ENCODE measurements at places on chromosomes 3 and 15. TPM values are rescaled to one million over a fixed set of nuclear protein-coding genes. Genes with fewer than 3 reads are reported as not detected.

HYAL1 gene
- total RNA-seq: 17.7 TPM

PLA2G4D gene
- total RNA-seq: 26.5 TPM

PCBP4 gene
- 36.6 TPM for total RNA-seq

SUSD5 gene
- total RNA-seq: 0.98 TPM

DNA sequence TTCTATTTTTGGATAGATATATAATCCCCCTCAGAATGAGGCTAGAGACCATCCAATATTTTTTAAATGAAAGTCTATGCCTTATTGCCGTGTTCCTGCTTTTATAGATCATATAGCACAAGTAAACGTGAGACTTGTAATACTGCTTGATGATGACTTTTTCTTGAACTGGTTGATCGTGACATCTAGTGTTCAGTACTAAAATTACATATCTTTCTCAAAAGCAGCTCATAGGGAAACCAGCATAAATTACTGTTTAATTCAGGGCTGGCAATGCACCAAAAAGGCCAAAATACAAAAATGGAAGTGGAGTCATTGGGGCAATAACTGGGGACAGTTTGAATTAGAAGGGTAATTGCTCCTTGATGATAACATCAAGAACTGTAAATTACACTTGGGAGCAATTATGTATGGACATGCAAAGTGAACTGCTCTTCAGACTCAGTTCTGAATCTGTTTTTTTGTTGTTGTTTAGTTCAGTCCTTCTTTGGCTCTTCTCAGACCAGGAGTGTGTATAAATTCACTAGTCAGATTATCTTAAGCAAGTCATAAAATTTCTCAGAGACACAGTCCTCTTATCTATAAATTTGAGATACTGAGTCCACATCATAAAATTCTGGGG, 325.3 kb downstream of the THSD4 start:
- DNase-seq: no peak
- no peaks in the 10 kb centered on the region for H3K36me3 ChIP-seq
- peaks cover 11% of the 10 kb centered on the region for H3K4me1 ChIP-seq

- no peaks in the 10 kb centered on the region for H3K36me3 ChIP-seq
- H3K4me1 ChIP-seq: no peaks in the 10 kb centered on the region
- H3K27ac ChIP-seq: no peak overlapping the region
- no peak overlapping the region for H3K4me3 ChIP-seq
- H3K27me3 ChIP-seq: no peaks in the 10 kb centered on the region
- no peak for DNase-seq
These were observed 55.5 kb downstream of the BSN start for GRCh38 chr3:49609815-49610214.

DNA sequence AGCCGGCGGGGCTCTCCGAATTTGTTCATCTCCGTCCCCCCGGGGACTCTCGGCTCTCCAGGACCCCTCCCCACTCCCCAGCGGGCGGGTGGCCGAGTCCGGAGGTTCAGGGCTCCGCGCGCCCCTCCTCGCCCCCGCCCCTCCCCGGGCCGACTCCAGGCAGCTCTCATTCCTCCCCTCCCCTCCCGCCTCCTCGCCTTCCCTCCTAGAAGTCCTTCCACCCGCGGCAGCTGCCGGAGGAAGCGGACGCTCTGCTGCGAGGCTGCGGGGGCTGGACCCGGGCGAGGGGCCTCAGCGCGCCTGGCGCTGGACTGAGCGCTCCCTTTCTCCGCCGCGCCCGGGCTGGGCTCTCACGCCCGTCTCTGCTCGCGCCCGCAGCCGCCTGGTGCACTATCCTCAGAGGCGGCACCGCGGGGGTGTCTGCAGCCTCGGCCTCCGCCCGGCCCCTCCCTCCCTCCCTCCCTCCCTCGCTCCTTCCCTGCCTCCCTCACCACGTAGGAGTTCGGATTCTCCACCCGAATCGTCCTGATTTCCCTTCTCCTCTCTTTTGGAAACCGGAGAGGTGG, at the start of gene ROBO2:
Gene ROBO2, plus strand, starts transcription at position 494 of the 566 bp plus-strand sequence. CDS start 687 bp downstream, outside the sequence.
- no peaks in the 10 kb centered on the region for H3K36me3 ChIP-seq
- H3K27me3 ChIP-seq: no peaks in the 10 kb centered on the region
- peaks cover 10% of the 10 kb centered on the region for H3K4me1 ChIP-seq
- DNase-seq: no peak

GRCh38 chr15:39413558-39413957, 167.3 kb upstream of the THBS1 start:
- H3K4me1 ChIP-seq: no peaks in the 10 kb centered on the region
- no peak overlapping the region for H3K27ac ChIP-seq
- no peak for DNase-seq
- no peak overlapping the region for H3K4me3 ChIP-seq

GRCh38 chr3:161208931-161209330, 12.2 kb upstream of the NMD3 start:
- no peak overlapping the region for H3K4me3 ChIP-seq
- no peaks in the 10 kb centered on the region for H3K27me3 ChIP-seq
- H3K36me3 ChIP-seq: peaks cover 3% of the 10 kb centered on the region
- no peak overlapping the region for H3K27ac ChIP-seq

DNA sequence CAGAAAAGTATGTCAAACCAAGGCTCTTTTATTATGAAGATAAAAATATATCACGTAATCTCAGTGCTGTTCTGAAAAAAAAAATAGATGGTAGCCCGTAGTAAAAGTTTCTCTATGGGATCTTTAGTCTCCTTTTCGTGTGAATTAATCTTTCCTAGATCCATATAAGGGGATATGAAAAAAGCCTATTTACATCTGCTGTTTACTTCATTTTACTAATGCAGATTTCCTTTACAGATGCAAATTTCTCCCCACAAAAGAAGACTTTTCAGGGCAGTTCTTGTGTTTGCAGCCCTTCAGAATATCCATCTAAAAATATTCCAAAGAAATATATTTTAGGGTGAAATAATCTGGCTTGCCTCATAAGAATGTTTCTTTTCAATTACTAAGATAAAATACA, 1291.7 kb downstream of the ROBO1 start:
- DNase-seq: no peak
- H3K4me1 ChIP-seq: no peaks in the 10 kb centered on the region
- H3K27me3 ChIP-seq: no peaks in the 10 kb centered on the region
- no peak overlapping the region for H3K27ac ChIP-seq
- no peak overlapping the region for H3K4me3 ChIP-seq

All from vagina (tissue), 2 donors.